Breast epithelium (tissue), 4 donors: ENCODE measurements at places on chromosomes 1 and 21.

DNA sequence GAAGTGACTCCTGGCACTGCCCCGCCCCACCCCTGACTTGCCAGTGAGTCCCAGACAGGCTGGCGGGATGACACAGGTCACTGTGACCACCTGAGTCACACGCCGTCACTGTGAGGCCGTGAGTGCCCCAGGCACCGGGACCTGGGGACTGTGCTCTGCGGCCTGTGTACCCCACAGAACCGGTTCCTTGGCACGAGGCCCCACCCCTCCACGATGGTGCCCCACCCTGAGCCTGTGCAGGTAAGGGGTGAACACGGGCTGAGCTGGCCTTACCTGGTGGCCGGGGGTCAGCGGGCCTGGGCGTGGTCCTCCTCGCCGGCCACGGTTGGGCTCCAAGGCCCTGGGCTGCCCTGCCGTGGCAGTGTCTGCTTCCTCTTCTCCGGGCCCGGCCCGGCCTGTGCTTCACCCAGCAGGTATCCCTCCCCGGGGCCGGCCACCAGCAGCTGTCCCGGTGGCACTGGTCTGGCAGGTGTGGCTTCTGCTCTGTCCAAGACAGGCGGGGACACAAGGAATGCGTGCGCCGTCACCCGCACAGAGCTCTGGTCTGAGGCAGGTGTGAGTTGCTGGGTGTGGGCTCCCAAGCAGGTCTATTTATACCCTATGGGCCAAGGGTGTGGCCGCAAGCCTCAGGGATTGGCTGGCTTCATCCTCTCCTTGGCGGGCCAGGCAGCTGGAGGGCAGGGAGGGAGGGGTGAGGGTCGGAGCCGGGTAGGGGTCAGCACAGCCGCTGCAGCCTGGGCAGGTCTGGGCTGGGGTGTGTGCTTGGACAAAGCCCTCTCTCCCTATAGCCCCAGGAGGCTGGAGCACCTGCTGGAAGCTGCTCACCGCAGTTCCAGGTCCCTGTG is at the start of gene RNF223:
TSS of gene RNF223 (minus strand) at position 564 of the 845 bp plus-strand sequence. CDS start 1,740 bp downstream, outside the sequence.
- DNase-seq: peak; percentile 89
- H3K4me1 ChIP-seq: no peaks in the 10 kb centered on the region
- H3K27me3 ChIP-seq: peaks cover 4% of the 10 kb centered on the region
- peak within 1 kb of the TSS; percentile 32 for H3K4me3 ChIP-seq
- H3K36me3 ChIP-seq: no peaks in the 10 kb centered on the region

- H3K4me1 ChIP-seq: no peaks in the 10 kb centered on the region
- no peak overlapping the region for H3K27ac ChIP-seq
- H3K27me3 ChIP-seq: no peaks in the 10 kb centered on the region
- H3K36me3 ChIP-seq: no peaks in the 10 kb centered on the region
Measured at GRCh38 chr1:53431244-53431643, 28.0 kb upstream of the DMRTB1 start.

- no peaks in the 10 kb centered on the region for H3K36me3 ChIP-seq
- no peak overlapping the region for H3K4me3 ChIP-seq
- peaks cover 13% of the 10 kb centered on the region for H3K27me3 ChIP-seq
- no peaks in the 10 kb centered on the region for H3K4me1 ChIP-seq
Measured at GRCh38 chr1:36735939-36736730, 253.4 kb upstream of the CSF3R start.

DNA sequence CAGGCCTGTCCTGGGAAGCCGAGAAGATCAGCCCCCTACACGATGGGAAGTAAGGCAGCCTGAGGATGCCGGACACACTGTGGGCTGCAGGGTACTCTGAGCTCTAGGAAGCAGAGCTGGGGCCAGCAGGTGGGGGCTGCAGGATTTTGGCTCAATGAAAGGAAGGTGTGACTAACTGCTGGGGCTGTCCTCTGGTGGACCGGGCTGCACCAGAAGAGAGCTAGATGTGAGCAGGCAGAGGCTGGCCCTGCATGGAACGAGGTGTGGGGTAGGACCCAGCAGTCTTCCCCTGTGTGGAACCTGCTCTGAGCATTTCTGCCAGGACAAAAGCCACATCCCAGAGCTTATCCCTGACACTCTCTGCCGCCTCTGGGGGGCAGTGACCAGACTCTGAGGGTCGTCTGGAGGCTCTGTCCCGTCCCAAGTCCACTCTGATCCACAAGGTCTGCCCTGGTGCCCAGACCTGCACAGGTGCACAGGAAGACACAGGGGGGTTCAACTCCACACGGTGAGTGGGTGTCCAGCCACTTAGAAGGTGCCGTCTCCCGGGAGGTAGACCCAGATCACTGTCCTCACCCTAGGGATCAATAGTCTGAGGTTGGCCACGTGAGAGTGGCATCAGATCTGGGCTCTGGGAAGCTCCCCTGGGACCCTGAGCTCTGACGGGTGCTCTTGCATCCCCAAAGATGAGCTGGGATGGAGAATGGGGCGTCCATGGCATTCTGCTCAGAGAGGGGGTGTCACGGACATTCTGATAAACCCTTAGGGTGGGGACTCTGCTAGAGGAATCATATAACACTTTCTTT is 187.6 kb upstream of the VAMP3 start:
- no peak overlapping the region for H3K27ac ChIP-seq
- no peaks in the 10 kb centered on the region for H3K36me3 ChIP-seq
- peaks cover 4% of the 10 kb centered on the region for H3K4me1 ChIP-seq
- H3K4me3 ChIP-seq: no peak overlapping the region

DNA sequence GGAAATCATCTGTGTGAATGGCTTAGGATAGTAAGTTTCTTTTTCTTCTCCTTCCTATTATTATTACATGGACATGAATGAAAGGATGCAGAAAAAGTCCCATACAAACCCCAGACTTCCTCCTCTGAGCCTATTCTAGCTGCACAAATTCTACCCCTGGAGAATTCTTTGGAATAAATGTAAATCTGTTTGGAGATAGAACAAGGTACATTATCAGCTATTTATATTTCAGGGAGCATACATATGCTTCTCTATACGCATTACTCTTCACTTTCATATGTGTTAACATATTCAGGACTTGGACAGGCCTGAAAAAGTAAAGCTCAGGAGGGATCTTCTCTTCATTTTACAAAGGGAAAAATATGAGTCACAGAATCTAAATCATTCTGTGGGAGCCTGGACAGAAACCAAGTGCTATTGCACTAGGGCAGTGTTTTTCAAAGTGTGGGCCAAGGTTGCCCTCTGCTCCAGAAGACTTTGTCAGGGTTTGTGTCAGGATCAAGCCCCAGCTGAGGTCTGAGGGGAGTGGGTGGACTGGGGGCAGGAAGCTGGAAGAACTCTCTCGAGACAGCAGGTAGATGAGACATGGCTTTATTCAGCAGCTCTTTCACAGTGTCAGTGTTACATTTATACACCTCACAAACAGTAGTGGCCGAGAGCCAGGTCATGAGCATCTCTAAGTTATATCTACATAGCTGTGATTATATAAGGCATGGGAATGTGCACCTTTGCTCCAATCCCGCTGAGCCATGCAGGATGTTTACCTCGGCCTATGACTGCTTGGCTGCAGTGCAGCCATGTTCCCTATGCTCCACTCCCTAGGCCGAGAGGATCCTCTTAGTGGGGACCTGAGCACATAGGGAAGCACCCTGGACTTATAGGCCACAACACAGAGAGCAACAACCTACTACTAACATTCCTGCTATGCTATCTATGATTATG is 114.3 kb downstream of the GDAP2 start:
- no peak overlapping the region for H3K4me3 ChIP-seq
- no peaks in the 10 kb centered on the region for H3K27me3 ChIP-seq
- no peaks in the 10 kb centered on the region for H3K36me3 ChIP-seq
- H3K27ac ChIP-seq: no peak overlapping the region
- no peak for DNase-seq

- no peak overlapping the region for H3K27ac ChIP-seq
- H3K4me3 ChIP-seq: no peak overlapping the region
- no peaks in the 10 kb centered on the region for H3K4me1 ChIP-seq
- no peaks in the 10 kb centered on the region for H3K36me3 ChIP-seq
Measured at GRCh38 chr1:3814771-3815561, 18.7 kb upstream of the LRRC47 start.

DNA sequence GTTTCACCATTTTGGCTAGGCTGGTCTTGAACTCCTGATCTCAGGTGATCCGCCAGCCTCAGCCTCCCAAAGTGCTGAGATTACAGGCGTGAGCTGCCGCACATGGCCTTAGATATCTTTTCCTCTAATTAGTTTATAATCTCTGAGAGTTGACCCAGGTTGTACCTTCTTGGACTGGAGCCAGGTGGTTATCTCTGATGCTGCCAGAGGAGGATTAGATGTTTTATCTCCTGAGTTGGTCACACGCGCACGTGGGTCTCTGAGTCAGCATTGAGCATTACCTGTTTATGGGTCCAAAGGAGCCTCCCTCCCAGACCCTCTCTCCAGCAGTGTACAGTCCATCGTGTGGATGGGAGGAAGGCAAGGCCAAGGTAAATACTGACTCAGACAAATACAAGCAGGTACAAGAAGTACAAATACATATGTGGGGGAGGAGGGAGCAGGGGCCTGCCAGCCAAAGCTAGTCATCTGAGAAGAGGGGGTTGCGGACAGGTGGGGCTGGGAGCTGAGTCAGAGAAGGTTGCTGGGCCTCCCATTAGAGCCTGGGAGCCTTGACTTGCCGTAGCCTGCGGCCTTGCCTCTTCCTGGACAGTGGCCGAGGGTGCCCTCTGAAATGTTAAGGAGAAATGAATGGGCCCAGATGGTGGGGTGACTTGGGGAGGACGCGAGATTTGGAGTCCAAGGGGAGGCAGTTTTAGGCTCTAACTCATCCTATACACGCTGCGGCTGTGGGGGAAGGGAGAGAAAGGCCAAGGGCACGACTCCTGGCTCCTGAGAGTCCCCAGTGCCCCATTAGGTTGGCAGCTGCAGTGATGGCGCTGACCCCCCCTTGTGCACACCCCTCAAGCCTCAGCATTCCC is 13.1 kb downstream of the IL6R start:
- H3K27ac ChIP-seq: peak overlapping the region; percentile 96
- H3K27me3 ChIP-seq: no peaks in the 10 kb centered on the region
- peak; percentile 71 for DNase-seq
- no peak overlapping the region for H3K4me3 ChIP-seq
- peaks cover 61% of the 10 kb centered on the region for H3K4me1 ChIP-seq

- H3K4me3 ChIP-seq: no peak overlapping the region
- H3K27ac ChIP-seq: no peak overlapping the region
- no peaks in the 10 kb centered on the region for H3K36me3 ChIP-seq
Measured at GRCh38 chr1:18234790-18235242, 127.2 kb downstream of the IGSF21 start.

DNA sequence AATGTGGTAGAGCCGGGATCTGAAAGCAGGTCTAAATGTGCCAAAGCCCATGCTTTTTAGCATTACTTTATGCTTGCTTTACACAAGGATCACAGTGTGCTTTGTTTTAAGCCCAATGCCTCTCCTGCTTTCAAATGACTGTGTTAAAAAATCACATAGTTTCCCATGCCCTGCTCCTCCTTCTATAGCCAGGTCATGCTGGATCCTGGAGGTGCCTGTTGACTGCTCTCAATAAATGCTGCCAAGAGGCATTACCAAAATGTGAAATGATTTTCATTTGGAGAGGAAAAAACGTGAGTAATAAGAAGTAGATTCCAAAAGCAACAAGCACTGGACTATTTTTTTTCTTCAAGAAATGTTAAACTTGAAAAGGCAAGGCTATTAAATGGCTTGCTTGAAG is 420.7 kb upstream of the USP24 start:
- no peaks in the 10 kb centered on the region for H3K27me3 ChIP-seq
- no peaks in the 10 kb centered on the region for H3K4me1 ChIP-seq
- no peak overlapping the region for H3K27ac ChIP-seq
- H3K4me3 ChIP-seq: no peak overlapping the region

- DNase-seq: no peak
- H3K36me3 ChIP-seq: no peaks in the 10 kb centered on the region
- no peak overlapping the region for H3K4me3 ChIP-seq
- no peaks in the 10 kb centered on the region for H3K27me3 ChIP-seq
Measured at GRCh38 chr1:207219979-207220889, 101.2 kb upstream of the CD55 start.
